ENCODE measurements at places on chromosomes 1 and 21. TPM values are rescaled to one million over a fixed set of nuclear protein-coding genes. Genes with fewer than 3 reads are reported as not detected.

The CD53 gene
- total RNA-seq, result 18.7 TPM

The C1orf87 gene
- total RNA-seq, result not detected

The DCDC2B gene
- total RNA-seq, result not detected

The TTF2 gene
- 4.4 TPM for total RNA-seq

The SLC5A9 gene
- 13.3 TPM for total RNA-seq

The PRDX1 gene
- 245 TPM for total RNA-seq

The LAX1 gene
- not detected for total RNA-seq

The AIM2 gene
- total RNA-seq, result 0.43 TPM

The LCE1C gene
- not detected for total RNA-seq

The HES2 gene
- not detected for total RNA-seq

The SDF4 gene
- 223 TPM for total RNA-seq

The TSPAN2 gene
- 10.9 TPM for total RNA-seq

The UBE2U gene
- total RNA-seq, result not detected

The IFNAR1 gene
- 25.9 TPM for total RNA-seq

The CFHR2 gene
- total RNA-seq, result not detected

The FAM131C gene
- total RNA-seq, result 0.21 TPM

The ABCD3 gene
- 8.8 TPM for total RNA-seq

The TEX50 gene
- not detected for total RNA-seq

The CHI3L1 gene
- total RNA-seq, result 73.8 TPM

The C1orf21 gene
- 21.8 TPM for total RNA-seq

The PWP2 gene
- 2.7 TPM for total RNA-seq

The RAP1GAP gene
- 0.64 TPM for total RNA-seq

The KIF26B gene
- not detected for total RNA-seq

The MYOG gene
- not detected for total RNA-seq

The CA6 gene
- total RNA-seq, result not detected

The STUM gene
- 3.0 TPM for total RNA-seq

The FCRL1 gene
- total RNA-seq, result not detected

The KRTAP20-4 gene
- total RNA-seq, result not detected

The PTPRC gene
- 21.3 TPM for total RNA-seq

The CRYAA gene
- not detected for total RNA-seq

All from ascending aorta (tissue), 2 donors.